ENCODE measurements at places on chromosomes 5 and 9.
A peak's percentile ranks its signal among the peaks of the same experiment; 100 is the strongest.

DNA sequence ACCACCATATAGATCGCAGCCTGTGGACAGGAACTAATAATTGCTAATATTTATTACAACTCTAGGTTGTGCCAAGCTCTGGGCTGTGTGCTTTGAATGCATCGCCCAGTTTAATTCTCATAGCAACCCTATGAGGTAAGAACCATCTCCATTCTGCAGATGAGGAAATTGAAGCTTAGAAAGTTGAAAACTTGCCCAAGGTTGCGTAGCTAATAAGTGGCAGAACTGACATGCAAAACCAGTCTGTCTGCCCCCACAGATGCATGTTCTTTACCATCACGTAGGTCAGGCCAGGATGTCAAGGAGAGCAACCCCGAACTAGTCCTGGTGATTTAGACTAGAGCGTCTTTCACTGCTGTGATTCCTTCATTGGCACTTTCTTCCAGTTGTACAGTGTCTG lies 15.6 kb downstream of the WWC1 start:
- no peak for DNase-seq

- no peak for DNase-seq
Measured at GRCh38 chr9:105146677-105147076, 97.8 kb upstream of the SLC44A1 start.

DNA sequence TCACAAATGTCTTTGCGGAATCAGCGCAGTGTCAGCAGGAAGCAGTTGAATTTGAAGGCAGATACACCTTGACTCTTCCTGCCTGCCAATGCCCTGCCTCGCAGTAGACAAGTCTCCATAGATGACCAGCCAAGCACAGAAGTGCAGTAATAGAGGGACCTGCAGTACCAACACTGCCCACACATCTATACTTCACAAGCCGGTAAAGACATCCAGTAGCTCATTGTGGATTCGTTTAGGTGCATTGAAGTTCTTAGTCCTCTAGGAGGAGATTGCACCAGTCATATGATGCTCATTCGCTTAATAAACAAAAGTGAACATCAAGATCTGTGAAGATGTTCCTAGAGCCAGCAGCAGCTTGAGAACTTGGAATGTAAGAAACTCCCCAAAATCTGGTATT lies 7.1 kb upstream of the IFNA2 start:
- DNase-seq = no peak

GRCh38 chr5:96783326-96783725 lies 24.4 kb downstream of the ERAP1 start:
- DNase-seq = no peak

GRCh38 chr5:107646418-107646817 lies 24.3 kb downstream of the EFNA5 start:
- DNase-seq = no peak

DNA sequence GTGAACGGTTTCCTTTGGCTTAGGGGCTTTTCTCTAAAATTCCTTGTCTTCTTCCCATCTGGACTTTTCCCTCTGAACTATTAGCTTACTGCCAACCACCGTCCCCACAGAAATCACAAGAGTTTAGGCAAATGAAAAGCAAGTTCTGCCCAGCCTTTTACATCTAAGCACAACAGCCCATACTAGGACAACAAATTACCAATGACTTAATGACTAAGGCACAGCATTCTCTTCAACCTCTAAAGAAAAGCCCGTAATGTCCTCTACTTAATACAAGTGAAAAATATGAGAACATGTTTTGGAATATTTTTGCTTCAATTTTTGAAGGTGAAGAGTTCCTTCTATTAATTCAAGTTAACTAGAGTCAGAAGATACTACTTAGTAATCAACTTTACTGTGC lies 1.2 kb downstream of the ZBTB5 start:
- DNase-seq = no peak

DNA sequence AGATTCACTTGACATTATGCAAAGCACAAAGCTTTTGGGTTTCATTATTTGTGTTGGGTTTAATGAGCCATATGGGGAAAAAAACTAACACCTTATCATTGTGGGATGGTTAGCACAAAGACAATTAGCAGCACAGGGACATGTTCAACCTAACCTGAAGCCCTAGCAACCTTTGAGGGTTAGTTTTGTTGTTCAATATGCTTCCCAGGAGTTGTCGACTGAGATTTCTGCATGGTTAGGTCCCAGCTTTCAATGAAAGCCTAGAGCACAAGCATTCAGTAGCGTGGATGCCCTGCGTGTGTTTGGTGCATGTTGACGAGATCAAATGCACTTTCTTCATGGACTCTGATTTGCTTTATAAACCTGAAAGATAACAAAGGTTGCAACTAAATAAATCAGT lies 565.2 kb upstream of the TLE4 start:
- no peak for DNase-seq

DNA sequence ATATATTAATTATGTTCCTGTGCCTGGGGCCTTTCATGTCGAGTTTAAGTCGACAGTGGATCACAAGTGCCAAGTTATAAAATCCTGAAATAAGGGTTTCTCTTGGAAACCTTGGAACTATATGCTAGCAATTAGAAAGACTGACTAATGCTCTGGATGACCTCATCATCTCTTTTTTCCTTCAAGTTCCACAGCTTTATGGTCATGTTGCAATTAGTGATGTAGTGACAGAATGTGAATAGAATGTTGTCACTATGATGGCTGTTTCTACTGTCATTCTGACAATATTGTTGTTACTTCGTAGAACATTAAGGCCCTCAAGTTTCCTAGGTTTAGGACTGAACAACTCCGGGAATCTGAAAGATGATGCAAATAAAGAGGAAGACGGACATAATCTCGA lies 368.0 kb upstream of the SEMA6A start:
- DNase-seq = no peak

GRCh38 chr5:56669534-56670483 lies 145.5 kb upstream of the MAP3K1 start:
- DNase-seq = peak; percentile 37

- no peak for DNase-seq
Measured at GRCh38 chr5:76947082-76947503, 5.8 kb upstream of the CRHBP start.
